Caco-2 (cell line): ENCODE measurements at places on chromosomes 1 and 21.

GRCh38 chr1:65055747-65056146, 89.4 kb upstream of the JAK1 start:
- no peak for DNase-seq

DNA sequence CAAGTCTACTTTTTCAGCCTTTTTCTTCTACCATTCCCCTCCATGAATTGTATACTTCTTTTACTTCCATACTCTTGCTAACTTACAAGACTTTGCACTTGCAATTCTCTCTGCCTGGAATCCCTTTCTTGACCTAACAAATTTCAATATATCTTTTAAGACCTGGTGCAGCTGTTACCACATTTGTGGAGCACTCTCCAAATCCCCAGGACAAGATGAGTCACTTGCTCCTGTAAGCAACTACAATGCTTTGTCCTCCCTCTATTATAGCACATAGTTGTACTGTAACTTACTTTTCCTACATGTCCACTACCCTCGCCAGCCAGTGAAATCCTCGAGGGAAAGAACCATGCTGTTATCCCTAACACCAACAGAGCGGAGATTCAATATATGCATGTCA, 43.1 kb downstream of the WARS2 start:
- DNase-seq, result no peak

GRCh38 chr1:112826217-112826944, 111.2 kb upstream of the PPM1J start:
- DNase-seq, result no peak

DNA sequence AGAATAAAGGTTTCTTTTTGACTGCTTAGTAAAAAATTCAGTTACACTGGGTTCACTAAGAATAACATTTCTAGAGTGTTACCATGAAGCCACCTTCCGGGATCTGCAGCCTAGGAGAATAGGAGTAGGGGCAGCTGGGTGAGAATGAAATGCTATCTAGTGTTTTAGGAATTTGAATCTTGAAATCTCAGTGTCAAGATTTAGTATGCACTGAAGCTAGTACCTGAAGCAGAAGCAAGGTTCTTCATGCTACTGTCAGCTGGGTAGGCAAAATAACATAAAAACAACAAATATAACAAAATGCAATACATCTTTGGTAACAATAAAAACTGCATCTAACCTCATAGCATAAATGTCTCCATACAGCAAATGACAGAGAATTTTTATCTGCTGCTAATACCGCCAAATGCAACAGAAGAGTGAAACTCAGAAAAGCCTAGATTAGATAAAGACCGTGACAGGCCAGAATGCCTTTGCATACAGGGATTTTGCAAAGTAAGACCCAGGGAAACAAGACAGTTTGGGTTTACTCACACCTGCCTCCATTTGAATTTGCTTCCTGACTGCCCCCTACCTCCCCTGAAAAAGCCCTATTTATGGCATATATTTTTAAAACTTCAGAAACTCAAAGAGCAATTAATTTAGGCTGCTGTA, 58.2 kb downstream of the GADD45A start:
- no peak for DNase-seq

DNA sequence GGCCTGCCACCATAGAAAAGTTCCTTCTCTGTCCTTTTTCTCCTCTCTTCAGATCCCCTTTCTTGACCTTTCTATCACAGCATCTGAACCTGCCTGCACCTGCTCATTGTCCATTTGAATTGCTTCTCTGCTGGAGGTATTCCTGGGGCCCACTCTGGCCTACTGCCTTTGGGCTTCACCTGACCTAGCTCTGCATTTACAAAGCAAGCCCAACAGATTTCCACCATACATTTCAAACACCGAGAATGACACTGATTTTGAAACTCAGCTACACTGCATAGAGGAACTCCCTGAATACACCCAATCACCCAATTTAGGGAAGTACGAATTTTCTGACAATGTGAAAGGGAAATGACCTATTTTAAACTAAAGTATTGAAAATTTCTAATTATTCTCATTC, 284.5 kb upstream of the USP25 start:
- DNase-seq, result no peak

- DNase-seq, result no peak
These were observed 61.6 kb upstream of the TRAPPC10 start for GRCh38 chr21:43950481-43950880.

GRCh38 chr1:234530672-234531071, 51.7 kb upstream of the TARBP1 start:
- no peak for DNase-seq

DNA sequence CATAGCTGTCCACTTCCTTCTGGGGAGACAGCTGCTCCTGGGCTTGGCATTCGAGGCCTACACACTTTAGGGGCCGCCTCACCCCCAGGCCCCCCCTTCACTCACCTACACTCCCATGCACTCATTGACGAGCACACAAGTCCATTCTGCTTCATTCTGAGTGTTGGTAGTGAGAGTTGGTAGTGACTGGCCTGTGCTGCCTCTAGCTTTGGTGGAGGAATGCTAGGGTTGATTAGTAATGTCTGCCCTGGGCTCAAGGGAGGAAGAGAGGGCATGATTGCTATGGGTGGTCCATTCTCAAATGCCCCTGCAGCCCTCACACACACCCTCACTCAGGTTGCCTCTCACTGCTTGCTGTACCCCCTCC, 30.4 kb downstream of the TRIM11 start:
- DNase-seq, result no peak

- no peak for DNase-seq
These were observed 119.9 kb downstream of the KCNJ15 start for GRCh38 chr21:38376693-38377092.

DNA sequence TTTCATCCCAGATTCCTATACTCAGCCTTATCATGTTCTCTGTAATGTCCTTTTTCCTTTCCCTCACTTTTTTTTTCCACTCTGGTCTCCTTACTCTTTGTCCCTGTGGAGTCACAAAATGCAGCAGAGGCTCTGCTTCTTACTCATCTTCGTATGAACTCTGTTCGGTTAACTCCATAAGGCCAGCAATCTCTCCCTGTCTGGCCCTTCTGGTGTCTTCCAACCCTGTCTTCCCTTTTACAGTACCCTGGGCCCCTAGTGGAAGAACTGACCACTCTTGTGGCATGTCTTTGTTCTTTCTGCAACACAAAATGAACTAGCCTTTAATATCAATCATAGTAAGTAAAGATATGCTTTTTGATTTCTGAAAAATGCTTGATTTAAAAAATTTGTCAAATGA, 7.1 kb downstream of the CD101 start:
- DNase-seq, result no peak

- no peak for DNase-seq
These were observed 42.3 kb upstream of the RUNX3 start for GRCh38 chr1:24972221-24972914.

DNA sequence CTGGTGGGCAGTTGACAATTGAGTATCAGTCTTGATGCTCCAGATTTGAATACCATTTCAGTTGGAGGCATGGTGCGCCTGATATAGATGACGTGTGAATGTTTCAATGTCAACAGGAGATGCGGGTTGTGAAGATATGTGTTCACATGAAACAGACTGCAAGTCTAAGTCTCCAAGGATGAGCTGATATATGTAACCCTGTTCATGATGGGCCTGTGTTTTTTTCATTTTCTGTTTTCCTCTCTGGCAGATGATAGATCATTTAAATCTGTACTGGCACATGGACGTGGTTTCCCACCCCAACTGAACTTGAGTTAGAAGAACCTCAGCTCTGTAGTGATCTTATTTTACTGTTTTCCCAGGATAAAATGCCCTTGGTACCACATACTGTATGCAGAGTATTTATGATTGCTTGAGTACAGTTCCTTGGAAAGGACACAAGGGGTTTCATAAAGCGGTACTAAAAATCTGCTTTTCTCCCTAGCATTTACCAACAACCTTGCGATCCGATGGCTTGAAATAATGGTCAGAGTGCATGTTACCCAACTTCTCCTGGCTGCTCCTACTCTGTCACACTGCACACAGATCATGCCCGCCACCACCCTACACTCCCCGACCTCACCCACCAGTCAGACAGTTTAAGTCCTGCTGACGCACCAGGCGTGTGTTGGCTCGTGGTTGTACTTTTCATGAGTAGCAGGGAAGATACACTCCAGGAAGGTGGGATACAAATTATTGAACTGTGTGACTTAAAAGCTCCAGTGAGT, 131.1 kb downstream of the NFIA start:
- no peak for DNase-seq

DNA sequence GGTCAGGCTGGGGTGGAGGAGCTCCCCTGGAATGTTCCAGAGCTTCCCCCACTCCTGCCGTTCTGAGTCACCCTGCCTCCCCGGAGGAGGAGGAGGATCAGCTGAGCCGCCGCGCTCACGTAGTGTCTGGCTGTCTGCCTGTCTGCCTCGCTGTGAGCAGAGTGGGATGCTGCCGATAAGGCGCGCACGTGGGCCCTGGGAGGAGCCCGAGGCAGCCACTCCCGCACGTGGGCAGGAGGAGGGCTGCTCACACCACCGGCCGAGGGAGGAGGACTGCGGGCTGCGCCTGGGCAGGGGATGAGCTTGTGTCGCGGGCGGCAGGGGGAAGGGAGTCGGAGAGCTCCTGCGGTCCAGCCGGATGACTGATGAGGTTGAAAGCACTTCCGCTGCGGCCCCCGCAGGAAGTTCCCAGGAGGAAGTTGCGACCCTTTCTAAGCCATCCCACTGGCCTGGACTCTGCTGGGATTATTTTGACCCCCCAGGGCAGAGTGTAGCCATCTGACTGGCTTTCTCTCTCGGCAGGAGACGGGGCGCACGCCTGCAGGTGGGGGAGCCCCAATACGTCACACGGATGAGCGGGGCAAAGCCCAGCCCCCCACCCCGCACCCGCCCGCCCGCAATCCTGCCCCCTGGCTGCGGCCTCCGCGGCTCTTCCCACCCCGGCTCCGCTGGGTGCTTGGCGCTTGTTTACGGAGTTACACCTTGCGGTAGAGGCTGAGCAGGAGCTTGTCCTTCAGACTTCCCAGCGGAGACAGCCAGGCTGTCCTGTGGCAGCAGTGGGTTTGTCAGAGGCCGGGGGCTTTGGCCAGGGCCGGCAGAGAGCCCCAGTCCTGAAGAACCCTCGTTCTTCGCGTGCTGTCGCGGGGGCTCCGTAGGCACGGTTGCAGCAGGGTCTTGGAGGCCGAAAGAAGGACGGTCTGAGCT, 9.8 kb downstream of the PDXK start:
- no peak for DNase-seq

DNA sequence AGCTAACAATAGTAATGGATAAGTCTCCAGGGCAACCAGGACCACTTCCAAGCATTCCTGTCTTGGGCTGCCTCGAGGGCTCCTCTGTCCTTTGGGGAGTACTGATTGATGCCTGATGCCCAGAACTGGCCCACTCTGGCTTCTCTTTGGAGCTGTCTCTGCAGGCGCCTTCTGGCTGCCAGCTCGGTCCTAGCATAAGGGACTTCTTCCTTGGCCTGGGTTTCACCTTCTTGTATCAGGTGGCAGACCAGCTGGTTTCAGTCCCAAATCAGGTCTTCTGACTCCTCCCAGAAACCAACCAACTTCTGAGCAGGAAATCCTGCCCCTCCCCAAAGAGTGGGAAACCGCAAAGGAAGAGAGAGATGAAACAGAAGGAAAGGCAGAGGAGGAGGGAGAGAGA, 10.6 kb downstream of the G0S2 start:
- no peak for DNase-seq

- no peak for DNase-seq
These were observed 36.9 kb upstream of the JAK1 start for GRCh38 chr1:65003316-65003664.

DNA sequence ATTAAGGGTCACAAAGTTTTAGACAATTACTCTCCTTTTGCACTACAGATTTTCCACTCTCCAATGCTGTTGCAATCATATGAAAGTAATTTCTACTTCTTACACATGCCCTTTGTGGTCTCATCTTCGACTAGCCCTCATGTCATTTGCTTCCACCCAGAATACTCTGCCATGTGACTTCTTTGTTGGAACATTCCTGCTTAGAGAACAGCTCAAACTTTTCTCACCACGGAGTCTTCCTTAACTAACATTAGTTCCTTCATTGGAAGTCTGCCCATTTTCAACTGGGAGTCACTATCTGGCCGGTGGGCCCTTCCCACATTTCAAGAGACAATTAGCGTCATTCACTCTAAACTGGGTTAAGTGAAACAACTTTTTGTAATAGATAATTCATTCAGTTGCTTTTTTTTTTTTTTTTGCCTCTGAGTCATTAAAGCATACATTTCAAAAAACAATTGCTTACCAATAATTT, 142.6 kb upstream of the PALMD start:
- DNase-seq, result no peak

DNA sequence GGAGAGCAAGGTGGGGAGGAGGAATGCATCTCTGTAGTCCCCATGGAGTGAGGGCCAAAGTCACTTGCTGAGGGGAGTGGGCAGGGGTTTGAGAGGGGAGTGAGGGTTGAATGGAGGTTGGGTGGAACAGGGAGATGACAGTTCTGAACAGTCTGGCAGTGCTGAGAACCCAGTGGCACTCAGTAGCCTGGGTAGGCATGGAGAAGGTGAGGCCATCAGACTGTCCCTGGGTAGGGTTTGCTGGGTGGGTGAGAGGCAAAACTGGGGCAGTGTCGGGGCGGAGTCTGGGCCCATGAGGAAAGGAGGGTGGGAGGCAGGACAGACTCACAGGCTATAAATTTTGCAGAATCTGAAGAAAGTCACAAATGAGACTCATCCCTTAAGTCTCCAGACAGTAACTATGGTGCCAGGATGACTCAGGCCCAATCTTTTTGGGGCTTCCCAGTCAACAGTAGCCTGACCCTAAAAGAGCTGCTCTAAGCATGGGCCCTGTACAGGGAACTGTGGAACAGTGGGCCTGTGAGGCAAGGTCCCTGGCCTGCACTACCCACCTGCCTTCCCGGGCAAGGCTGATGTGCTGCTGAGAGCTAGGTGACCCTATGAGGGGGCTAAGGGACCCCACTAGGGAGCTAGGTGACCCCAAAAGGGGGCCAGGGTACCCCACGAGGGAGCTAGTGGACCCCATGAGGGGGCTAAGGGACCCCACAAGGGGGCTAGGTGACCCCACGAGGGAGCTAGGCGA, 51.0 kb upstream of the DMRTB1 start:
- no peak for DNase-seq

DNA sequence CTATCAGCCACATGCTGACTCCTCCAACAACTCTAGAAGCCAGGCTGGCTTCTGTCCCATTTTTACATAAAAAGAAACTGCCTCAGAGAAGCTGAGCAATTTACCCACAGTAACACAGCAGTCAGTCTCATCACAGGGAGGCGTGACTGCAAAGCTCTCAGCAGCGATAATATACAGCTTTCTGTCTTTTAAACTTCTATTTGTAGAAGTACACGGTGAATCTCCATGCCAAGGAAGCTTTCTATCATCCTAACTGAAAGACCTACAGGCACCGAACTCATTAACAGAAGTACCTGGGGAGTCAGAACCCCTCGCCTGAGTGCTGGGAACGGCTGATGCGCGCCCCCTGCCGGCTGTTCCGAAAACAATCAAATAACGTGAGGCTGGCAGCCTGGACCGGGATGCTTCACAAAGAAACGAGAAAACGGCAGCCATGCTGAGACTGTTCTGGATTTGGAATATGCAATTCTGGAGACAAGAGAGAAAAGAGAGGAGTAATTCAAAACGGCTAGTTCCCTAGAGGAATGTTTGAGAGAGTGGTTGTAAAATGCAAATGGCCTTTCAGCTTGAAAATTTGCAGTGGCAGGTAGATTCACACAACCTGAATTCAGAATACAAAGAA, 43.5 kb upstream of the RAB4A start:
- DNase-seq, result peak; percentile 77

GRCh38 chr1:206445911-206446356, 24.3 kb upstream of the IKBKE start:
- no peak for DNase-seq

GRCh38 chr1:26177182-26177684, at the start of gene CNKSR1:
CNKSR1 (plus strand) TSS chr1:26177491; CDS start chr1:26177548, 57 bp downstream.
- peak; percentile 82 for DNase-seq

GRCh38 chr1:31592132-31592531, 15.8 kb downstream of the TINAGL1 start:
- no peak for DNase-seq
